ENCODE measurements at places on chromosomes 12 and 14.

DNA sequence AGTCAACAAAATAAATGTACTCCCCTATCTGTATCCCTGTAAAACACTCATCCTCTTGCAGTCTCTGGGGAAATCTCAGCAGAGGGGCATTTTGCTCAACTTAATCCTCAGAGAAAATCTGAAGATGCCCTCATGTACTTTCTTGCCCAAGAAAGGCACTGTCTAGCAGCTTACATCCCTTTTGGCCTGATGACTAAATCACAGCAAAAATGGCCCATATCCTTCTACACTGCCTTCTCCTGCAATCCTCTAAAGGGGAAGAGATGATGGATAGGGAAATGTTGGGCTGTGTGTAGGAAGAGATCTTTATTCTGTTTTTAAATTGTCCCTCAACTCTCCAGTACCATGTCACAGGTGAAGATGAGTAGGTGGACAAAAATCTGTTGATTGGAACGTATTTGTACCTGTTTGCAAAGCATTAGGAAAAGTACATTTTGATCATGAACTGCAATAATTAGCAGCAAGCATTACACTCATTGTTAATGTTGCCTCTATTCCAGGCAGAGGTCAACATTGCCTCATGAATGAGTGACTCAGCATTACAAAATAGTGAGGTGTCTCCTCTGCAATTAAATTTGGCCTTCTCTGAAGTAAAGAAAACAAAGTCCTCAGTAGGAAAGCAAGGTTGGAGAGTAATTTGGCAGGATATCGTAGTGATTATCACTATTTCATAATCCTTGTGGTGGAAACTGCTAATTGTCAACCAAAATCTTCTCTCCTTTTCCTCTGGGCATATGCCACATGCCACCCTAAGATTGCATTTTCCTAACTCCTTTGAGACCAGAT is 172.4 kb upstream of the CAND1 start:
- DNase-seq: no peak

DNA sequence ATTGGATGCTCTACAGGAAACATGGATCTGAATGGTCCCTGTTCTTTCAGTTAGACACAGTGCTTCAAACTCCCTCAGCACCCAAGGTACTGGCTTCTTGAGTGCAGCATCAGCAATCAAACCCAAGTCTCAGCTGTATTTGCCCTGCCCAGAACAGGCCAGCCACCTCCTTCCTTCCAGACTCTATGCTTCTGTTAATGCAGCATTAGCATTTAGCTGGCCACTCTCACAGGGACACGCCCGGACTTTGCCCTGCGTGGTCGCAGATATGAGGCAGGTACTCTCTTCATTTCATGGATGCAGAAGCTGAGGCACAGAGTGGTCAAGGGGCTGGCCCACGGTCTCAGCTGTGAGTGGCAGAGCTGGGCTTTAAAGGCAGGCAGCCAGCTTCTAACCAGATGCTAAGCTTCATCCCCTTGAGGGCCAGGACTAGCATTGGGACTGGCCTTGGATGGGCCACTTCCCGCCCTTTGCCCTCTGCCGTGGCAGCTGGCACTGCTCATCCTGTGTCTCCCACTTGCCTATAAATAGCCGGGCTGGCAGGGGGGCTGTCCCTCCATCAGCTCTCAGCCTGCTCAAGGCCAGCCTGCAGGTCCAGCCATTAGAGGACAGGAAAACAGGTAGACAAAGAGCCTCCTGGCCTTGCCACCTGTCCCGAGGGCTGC is 1.5 kb upstream of the SLC25A47 start:
- DNase-seq: no peak

GRCh38 chr14:22448035-22448904 is 140.8 kb downstream of the DAD1 start:
- no peak for DNase-seq

DNA sequence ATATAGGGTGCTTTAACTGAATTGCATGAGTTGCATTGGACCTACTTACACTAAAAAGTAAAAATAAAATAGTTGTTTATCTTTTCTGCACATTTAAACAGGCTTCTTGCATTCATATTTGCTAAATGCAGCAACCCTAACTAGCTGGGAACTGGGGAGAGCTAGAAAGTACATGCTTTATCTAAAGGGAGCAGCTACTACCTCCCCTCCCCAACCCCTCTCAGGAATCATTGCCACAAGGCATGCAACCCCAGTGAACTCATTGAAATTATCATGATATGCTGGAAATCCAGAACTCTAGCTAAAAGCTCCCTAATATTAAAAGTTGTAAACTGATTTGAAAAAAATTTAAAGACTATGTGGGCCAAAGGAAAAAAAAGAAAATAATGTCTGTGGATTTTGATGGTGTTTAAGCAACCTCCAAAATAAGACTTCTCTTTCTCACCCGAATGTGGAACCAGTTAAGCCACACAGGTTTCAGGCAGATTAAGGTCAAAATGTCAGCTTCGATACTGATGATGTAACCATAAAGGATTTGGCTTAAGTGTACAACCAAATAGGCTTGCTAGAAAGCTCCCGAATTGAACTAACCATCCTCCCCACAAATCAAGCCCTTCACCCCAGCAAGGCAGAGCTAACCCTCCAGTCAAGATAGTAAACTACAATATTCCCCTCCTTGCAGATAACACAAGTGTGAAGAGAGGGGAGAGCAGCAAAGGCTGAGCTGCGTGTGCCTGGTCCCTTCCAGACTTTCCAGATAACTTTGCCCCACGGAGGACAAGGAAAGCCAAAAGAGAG is 13.8 kb upstream of the POC1B start:
- no peak for DNase-seq
